CD4-positive, alpha-beta T cell treated with Interleukin-1 beta for 1 hour (primary cell): ENCODE measurements at places on chromosomes 7 and 10.
A peak's percentile ranks its signal among the peaks of the same experiment; 100 is the strongest.

DNA sequence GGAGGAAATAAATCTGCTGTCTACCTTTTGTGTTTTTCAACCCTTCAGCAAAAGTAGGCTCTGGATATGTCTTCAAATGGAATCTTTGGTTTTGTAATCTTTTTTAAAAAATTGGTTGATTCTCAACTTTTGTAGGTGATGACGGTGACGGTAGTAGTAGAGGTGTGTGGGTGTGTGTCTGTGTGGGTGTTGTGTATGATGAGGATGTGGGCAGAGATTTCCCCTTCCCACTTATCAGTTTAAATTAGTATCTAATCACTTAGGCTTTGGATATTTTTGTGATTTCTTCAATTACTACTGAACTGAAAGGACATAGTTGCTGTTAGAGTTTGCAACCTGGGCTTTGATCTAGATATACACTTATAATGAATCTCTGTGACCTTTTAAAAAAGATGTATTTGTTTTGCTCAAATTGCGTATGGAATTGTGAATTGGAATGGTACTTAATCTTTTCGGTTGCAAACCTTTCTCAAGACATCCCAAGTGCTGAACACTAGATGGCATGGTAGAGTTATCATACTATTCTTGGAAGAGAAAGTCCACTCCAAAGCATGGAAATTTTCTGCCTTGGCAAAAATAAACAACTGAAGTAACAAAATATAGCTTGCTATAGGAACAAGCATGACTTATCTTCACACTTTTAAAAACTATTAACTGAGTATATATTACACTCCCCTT, 51.9 kb upstream of the A1CF start:
- no peak for DNase-seq

DNA sequence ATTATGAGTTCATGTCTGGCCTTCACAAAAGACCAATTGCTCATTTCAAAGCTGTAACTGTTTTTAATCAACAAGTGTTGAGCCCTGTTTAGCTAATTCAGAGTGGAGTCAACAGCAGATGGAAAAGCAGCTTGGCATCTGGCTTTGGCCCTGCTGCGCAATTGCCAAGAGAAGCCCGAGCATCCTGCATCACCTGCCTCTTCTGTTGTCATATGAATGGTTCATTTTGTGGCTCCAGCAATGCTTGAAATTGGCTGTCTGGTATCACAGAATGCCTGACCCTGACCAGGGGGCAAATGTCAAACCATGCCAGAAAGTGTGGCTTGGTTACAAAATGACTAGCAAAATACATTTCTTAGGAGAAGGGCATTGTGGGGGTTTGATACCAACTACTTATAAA, 296.5 kb upstream of the PHF14 start:
- DNase-seq: no peak

GRCh38 chr7:16851829-16852228, 30.0 kb downstream of the AGR3 start:
- peak; percentile 43 for DNase-seq

GRCh38 chr10:33345236-33345635, 10.8 kb upstream of the NRP1 start:
- no peak for DNase-seq

DNA sequence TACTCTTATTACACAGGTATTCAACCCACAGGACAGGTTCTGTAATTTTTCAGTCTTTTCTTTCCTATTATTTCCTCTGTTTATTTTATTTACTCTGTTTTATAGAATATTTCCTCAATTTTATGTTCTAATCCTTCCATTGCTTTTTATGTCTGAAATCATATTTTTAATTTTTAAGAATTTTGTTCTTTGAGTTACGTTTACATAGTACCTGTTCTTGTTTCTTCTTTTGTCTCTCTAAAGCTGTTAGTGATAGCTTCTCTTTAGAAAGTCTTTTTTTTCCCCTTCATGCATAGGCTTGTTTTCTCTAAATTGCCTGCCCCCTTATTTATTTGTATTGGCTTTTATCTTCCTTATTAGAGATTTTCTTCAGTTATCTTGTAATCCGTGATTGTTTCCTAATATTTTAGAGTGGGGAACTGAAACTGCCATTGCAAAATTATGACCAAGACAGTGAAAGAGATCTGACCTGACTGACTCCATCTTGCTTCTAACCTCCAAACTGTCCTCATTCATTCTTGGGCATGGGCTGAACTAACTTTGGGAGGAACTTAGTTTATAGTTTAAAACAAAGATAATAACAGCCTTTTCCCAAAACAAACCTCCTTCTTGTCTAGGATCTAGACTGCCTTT, 187.6 kb downstream of the PFKFB3 start:
- DNase-seq: no peak

DNA sequence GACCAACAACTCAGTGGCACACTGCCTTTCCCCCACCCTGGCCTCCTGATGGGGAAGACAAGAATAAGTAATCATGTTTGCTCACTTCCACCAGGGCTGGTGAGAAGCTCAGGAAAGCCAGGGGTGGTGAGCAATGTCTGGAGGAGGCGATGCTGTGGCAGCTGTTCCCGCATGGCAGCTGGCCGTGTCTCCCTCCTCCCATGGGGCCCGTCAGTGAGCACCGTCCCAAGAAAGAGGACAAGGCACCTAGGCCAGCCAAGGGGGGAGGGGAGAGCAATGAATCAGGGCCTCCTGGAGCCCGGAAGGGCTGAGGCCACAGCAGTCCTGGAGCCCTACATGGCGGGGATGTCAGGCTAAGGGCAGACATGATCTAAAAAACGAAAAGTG, 69.2 kb upstream of the INSIG1 start:
- no peak for DNase-seq

GRCh38 chr10:73786512-73786885, 1.1 kb downstream of the ZSWIM8 start:
- DNase-seq: no peak

DNA sequence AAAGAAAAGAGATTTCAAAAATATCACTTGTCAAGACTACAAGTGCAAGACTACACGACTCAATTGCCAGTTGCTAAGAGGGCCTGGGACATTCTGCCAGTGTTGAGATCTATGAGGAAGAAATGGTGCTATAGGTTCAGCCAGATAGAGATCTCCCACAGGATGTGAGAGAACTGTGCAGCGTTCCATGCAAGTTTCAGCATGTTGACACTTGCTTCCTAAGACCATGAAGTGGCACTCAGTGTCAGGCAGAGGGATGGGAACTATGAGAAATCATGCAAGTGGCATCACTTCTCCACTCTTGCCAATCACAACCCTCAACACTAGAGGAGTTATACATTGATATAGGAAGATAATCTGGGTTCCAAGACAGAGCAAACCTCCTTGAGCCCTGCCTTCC, 210.3 kb downstream of the CHRM2 start:
- no peak for DNase-seq

DNA sequence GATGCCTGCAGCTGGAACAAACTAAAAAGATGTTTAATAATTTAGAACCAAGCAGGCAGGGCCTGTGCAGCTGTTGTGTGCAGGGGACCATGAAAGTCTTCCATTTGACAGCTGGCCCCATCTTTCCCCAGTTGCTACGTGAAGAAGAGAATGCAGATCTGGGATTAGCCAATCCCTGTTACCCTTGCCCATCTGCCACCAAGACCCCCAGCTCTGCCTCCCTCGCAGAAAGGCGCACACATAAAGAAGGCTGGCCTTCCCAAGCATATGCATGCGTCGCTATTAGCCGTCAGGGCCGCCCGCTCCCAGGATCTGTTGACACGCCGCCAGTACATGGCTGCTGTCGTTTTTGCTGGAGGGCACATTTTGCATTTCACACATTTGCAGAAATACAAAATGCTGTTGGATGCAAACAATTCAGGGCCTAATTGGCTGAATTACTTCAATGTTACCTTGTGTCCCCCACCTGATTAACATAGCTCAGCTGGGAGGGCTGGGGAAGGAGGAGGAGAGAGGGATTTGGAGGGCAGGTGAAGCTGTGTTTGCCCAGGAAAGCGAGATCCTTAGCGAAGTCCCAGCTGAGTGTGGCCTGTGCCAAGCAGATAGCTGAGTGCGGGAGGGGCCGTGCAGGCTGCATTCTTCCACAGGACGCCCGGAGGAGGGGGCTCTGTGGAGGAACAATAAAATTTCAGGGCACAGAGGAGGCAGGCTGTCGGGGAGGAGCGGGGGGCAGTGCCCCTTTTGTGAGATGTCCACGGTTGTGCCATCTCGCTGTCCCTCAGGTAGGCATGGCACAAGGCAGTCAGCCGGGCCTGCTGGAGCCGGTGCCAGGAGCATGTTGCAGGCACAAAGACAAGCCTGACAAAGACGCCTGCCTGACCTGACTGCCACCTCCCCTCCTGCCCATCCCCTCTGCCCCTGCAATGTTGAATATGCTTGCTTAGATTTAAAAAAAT, 443.0 kb upstream of the MKI67 start:
- DNase-seq: no peak

- no peak for DNase-seq
Observed at GRCh38 chr10:15262036-15262713, 93.7 kb upstream of the NMT2 start.

- DNase-seq: no peak
Observed at GRCh38 chr7:112160130-112160770, 45.9 kb downstream of the DOCK4 start.

GRCh38 chr10:72233621-72234020, 17.5 kb upstream of the ASCC1 start:
- no peak for DNase-seq

DNA sequence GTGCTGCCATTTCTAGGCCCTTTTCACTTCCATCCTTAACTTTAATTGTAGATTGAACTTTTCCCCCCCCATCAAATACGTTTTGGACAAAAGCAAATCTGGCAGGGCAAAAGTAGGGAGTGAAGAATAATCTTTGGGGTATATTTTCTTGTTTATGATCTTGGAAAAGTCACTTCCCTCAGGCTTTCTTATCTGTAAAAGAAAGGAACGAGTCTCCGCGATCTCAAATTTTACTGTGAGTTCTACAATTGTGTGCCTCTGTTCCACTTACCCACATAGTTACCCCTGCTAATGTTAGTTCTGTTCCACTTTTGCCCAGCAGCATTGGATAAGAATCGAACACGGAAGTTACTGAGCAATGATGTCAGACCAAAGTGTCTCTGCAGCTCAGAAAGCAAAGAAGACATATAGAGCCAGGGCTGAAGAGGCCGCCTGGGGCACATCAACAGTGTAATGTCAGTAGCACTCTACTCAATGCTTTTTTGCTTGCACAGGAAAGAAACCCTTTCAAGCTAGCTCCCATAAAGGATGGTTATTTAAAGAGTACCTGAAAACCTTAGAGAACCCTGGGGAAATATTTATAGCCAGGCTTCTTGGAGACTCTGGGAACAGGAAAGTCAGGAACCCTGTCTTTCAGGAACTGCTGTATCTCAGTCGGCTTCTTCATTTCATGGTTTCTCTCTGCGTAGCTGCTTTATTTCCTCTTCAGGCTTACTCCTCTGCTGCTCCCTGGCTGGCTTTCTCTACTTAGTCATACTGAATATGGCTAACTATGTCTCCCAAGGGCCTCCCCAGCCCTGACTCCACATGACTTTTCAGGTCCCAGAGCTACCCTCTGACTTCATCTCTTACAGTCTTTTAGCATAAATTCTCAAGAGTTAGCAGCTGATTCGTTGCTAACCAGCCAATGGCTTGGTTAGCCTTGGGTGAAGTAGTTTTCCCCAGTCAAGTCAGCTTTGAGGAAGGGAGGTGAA, 123.7 kb upstream of the FAM3C start:
- DNase-seq: no peak

DNA sequence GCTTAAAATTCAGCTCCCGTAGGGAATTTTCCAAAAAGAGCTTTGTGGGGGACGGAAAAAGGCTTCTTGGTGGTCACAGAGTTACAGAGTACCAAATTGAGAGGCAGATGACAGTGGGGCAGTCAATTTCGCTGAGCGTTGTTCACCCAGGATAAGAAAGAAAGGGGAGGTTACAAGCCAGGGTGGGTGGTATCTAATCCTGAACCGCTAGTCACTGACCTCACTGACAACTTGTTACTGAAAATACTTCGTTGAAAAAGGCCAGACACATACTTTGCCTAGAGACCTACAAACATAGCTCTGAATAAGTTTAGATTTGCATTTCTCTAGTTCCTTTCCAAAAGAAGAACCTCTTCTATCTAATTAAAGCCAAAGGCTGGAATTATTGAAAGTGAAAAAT, at the start of gene CTNNA3:
Gene CTNNA3 (minus strand): TSS at position 167 of the 400 bp plus-strand sequence.
- no peak for DNase-seq

- no peak for DNase-seq
Observed at GRCh38 chr10:117348236-117348635, 27.0 kb downstream of the PDZD8 start.

- DNase-seq: no peak
Observed at GRCh38 chr10:73941300-73941699, 30.4 kb downstream of the PLAU start.

DNA sequence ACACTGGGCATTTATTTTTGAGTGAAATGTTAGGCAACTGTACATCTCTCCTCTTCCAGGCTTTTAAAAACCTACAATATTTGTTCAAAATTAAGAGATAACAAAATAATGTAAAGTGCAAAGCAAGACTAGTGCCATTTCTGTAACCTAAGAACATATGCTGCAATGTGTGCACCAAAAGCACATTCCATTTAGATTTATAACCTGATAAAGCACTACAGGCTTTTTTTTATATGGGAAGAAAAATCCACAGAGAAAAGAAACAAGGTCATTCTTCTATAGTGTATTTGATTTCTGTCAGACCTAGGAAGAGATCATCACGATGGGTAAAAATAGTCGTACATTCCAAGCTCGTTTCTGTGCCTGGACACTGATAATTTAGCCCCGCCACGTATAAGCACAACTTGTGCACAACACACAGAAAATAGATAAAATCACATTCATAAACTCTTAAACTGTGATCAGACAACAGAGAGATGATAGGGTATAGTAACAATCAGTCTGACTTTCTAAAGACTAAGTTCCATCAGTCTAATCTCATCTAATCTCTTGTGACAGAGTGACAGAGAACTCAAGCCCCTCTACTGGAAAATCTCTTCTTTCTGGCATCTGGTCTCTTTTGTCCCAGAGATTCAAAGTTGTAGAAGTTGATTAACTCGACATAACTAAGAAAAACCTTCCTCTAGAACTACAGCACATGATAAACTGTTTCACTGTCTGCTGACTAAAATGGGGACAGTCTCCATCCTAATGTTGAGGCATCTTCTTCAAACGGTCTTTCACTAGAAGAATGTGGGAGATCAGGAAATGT, 6.7 kb downstream of the LAMB1 start:
- DNase-seq: no peak

GRCh38 chr7:105887569-105888189, 11.3 kb upstream of the ATXN7L1 start:
- no peak for DNase-seq

DNA sequence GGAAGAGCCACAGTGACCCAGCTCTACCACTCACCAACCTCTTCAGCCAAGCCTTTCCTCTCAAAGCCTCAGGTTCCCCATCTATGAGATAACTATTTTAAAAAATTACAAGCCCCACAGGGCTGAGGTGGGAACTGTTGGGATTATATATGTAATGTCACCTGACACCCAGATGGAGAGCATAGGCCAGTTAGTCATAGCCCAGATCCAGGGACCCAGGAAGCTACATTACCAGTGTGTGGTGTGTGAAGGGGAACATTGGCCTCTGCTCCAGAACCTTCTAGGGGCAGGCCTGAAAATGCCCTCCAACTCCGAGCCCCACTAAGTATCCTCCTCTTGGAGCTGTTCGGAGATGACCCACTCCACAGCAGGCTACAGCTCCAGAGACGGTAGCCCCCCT, 162.4 kb downstream of the NRF1 start:
- DNase-seq: no peak

- no peak for DNase-seq
Observed at GRCh38 chr7:151725844-151726651, 150.9 kb downstream of the PRKAG2 start.

- DNase-seq: no peak
Observed at GRCh38 chr7:99394188-99394502, 14.3 kb downstream of the PDAP1 start.
